ENCODE measurements at places on chromosomes 13 and 19. TPM values are rescaled to one million over a fixed set of nuclear protein-coding genes. Genes with fewer than 3 reads are reported as not detected.
A peak's percentile ranks its signal among the peaks of the same experiment; 100 is the strongest.

- no peak for DNase-seq
Measured at GRCh38 chr19:12802267-12803106, 618 bp downstream of the THSD8 start.

DNA sequence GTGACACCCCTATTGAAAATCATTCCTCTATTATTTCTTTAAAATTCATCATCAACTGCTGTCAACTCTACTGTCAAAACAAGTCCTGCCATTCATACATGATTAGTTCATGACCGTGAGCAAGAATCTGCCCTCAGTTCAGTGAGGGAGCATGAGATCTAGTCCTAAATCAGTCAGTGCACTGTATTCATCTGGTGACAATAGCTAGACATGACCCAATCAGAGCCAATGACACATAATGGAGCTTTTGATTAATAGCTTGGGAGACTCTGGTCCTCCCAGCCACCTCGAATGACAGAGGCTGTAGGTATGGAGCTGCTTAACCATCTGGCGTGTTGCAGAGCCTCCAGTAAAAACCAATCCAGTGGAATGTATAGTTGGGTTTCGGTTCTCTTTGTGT lies 46.9 kb upstream of the ARGLU1 start:
- DNase-seq, result no peak

GRCh38 chr13:22316494-22317025 lies 645.7 kb downstream of the FGF9 start:
- DNase-seq, result no peak

GRCh38 chr19:50468818-50469217 lies 7.5 kb upstream of the EMC10 start:
- DNase-seq, result no peak

GRCh38 chr19:3336680-3337523 lies 29.5 kb upstream of the NFIC start:
- DNase-seq, result peak; percentile 95

DNA sequence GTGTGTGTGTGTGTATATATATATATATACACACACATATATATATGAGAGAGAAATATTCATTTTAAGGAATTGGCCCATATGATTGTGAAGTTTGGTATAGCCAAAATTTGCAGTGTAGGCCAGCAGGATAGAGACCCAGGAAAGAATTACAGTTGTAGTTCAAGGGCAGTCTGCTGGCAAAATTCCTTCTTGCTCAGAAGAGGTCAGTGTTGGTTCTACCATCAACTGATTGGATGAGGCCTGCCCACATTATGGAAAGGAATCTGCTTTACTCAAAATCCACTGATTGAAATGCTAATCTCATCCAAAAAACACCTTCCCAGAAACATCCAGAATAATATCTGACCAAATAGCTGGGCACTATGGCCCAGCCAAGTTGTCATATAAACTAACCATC lies 24.0 kb downstream of the RNF6 start:
- no peak for DNase-seq

DNA sequence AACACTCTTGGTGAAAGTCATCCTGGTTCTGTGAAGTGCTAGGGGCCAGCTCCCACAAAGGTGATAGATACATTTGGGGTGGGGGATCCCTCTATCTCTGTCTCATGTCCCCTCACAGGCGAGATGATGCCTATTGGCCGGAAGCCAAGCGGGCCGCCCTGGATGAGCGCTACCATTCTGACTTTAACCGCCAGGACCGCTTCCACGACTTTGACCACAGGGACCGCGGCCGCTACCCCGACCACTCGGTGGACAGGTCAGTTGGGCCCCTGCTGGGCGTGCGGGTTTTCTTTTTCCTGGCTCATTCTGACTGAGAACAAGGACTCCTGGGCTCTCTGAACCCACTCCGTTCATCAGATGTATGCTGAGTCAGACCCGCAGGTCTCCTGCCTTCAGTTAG lies 16.4 kb downstream of the MICOS13 start:
- no peak for DNase-seq

- DNase-seq, result no peak
Measured at GRCh38 chr13:59584761-59585670, 578.7 kb downstream of the DIAPH3 start.

DNA sequence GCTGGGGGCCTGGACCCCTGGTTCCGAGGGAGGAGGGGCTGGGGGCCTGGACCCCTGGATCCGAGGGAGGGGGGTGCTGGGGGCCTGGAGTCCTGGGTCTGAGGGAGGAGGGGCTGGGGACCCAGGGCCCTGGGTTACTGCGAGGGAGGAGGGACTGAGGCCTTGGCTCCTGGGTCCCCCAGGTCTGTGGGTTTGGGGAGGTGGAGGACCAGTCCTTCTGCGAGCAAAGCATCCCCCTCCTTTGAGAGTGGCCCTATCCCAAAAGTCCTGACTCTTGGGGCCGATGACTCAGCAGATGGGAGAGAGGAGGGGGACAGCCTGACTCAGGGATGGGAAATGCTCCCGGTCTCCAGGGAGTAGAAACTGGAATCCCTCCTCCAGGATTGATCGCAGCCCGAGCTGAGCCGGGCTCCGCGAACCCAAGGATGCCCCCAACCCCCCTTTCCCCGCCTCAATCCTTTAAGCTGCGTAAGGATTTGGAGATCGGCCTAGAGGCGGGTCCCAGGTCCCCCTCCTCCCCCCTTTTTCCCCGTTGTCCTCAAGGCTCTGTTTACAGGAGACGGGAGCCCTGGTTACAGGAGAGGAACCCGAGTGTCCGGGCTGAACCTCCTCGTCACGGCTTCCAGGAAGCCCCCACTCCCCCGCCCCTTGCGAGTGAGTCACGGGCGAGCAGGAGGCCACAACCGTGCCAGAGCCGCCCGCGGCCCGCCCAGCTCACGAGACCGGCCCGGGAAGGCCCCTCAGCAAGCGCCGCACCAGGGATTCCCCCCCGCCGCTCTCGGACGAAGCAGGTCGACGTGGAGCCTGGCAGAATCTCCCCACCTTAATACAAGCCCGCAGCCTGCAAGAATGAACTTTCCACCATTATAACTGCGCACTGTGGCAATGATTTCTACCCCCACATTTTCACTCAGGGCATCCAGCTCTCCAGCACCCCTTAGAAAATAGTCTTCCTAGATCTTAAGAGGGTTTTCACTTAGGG lies 3.0 kb upstream of the ZFP36 start:
- DNase-seq, result peak; percentile 99

- DNase-seq, result peak; percentile 64
Measured at GRCh38 chr13:27379694-27380641, 44.5 kb upstream of the GTF3A start.

- no peak for DNase-seq
Measured at GRCh38 chr13:73991384-73991783, 142.8 kb downstream of the KLF12 start.

DNA sequence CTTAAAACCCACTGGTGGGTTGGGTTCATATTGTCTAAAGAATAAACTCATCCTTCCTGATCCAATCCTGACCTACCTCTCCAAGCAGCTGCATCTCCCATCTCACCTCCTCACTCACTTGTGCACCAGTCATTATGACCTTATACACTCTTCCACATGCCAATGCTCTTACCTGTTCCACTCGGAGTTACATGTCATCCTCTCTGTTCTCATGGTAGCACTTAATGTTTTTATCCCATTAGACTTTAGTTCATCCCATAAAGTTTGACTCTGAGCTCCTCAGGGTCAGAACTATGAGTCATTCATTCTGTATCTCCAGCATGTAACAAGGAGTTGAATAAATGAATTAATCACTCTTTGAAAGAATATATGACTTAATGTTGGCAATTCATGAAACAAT lies 330.2 kb downstream of the KLF12 start:
- no peak for DNase-seq

- no peak for DNase-seq
Measured at GRCh38 chr13:112894423-112894672, 74.7 kb upstream of the MCF2L start.

- no peak for DNase-seq
Measured at GRCh38 chr13:48235341-48236135, 2.5 kb downstream of the ITM2B start.

DNA sequence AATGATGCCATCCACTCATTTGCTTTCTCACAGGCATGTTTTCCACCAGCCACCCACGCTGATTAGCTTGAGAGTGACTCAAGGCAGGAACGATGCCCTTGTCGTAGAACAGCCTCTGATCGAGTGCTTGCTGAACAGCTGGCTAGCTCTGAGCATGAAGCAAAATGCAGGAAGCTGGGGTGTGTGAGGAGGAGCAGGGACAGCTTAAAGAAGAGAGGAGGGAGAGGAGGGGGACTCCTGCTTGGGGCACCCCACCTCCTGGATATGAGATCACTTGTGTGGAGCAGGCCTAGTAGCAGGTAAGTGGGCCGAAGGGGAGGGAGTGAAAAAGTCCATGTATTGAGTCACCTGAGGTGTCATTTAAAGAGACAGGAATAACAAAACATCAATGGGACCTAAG lies 48.8 kb downstream of the IRS2 start:
- DNase-seq, result no peak

DNA sequence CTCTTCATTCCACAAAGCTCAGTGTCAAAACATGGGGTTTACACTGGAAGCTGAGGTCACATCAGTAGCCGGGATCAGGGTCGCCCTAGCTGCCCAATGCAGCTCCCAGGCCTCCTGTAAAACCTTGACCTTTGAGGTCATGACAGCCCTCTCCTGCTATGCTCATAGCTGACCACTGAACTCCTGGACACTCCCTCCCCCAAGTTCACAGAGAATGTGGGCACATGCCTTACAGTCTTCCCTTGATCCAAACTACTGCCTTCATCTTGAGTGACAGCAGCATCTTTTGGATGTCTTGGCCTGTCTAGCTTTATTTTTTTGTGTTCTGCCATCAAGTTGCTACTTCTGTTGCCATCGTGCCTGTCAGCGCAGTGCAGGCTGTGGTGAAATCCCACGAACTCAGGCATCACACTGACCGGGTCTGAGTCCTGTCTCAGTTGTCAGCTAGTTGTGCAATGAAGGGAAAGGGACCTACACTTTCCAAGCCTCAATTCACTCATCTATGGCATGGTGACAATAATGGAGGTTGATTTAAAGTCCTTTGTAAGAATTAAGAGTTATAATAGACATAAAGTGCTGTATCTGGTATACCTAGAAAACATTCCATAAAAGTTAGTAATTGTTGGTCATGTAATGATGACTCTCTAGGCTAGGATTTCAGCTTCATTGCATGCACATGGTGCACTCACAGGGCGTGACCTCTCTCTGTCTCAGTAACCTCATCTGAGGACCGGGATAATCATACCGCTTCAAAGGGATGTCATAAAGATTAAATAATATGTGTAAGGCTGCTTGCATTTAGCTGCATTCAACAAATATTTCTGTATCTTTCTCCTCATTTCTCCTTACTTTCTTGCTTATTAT lies 16.4 kb upstream of the ALOX5AP start:
- no peak for DNase-seq

The CYSLTR2 gene
- 12.6 TPM for total RNA-seq

The CRX gene
- not detected for total RNA-seq

The PSG3 gene
- not detected for total RNA-seq

The PSG2 gene
- not detected for total RNA-seq

The PRR22 gene
- total RNA-seq, result 0.74 TPM

The NDUFA11 gene
- total RNA-seq, result 646 TPM

The EFNB2 gene
- total RNA-seq, result 9.6 TPM

The ZNF69 gene
- 5.9 TPM for total RNA-seq

The DLEU7 gene
- total RNA-seq, result not detected

The CCDC70 gene
- not detected for total RNA-seq
